ENCODE measurements at places on chromosomes 1 and 21.

DNA sequence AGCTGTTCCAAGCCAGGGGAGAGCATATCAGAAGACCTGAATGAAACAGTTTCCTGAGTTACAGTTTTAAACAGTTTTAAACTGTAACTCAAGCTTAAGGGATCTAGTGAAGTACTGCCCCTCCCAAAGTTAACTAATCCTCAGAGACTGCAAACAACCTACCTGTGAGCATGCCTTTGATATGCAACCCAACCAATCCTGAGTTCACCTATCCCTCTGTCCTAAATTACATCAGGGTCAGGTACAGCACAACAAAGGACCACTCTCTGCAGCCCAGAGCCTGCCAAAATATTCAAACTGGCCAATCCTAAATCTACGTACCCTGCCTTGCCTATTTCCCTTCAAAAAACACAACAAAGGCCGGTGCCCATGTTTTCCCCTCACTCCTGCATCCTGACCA lies 32.8 kb upstream of the RAVER2 start:
- no peak for DNase-seq

- DNase-seq, result peak; percentile 7
Measured at GRCh38 chr1:100882698-100883097, 11.9 kb downstream of the EXTL2 start.

DNA sequence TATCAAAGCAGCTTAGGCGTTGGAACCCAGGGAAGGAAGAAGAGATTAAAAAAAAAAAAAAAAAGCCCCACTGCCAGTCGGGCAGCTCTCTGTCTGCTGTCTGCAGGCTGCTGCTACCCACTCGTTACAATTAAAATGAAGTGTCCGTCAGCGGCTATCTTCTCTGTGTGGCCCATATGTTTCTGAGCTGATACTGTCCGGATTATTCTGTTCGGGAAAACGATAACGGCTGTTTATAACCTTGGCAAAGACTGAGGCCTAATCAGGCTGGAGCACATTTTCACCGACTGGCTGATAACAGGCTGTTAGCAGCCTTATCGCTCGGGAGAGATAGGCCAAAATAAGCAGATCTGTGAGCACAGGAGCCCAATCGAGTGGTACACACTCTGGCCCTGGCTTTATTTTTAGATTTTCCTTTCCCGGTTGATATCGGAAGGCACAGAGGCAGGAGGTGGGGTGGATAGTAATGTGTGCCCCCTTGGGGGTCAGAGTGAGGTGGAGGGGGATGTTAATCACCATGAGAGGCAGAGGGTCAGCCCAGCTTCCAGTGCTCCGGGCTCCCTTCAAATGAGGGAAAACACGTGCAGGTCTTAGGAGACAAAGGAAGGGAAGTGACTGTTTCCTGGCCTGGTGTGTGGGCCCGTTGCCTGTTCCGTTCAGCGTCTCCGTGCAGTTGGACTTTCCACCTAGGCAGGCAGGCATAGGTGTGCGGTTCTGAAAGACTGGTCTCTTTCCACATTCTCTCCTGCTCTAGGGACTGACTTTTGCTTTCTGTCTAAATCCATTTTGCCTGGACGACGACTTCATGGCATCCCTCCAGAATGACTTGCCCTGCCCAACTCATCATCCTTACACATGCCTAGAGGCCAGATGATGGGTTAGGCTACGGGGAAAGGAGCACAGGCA lies 153.4 kb downstream of the PBX1 start:
- no peak for DNase-seq

DNA sequence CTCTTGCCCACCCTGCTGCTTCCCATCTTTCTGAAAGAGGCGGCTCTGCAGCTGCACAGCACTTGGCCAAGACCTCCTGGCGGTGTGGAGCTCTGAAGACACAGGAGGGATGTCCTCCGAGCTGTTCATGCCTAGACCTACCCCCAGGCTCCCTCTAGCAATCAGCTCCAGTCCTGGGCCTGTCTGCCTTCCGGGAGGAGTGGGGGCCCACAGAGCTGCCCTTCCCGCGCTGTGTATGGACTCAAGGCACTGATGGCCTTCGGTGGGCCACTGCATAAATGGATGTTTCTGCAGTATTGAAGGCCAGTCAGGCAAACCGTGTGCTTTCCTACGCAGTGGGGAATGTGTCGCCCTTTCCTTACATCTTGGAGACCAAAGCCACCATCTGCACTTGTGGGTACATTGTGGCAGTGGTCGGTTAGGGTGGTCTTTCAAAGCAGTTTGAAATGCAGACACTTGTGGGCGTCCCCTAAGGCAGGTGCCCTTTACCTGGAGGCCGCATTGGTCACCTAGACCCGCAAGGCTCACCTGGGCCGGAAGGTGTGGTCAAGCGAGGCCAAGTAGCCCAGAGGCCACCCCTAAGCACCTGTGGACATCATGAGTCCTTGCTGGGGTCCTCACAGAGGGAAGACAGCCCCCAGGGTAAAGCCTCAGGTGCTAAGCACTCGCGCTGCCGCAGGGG lies 912 bp upstream of the PKNOX1 start:
- no peak for DNase-seq

- peak; percentile 62 for DNase-seq
Measured at GRCh38 chr1:55088413-55088812, 49.1 kb downstream of the PCSK9 start.

GRCh38 chr1:92774407-92774806 lies 10.5 kb downstream of the EVI5 start:
- DNase-seq, result no peak

GRCh38 chr1:110307239-110307974 lies 31.8 kb upstream of the RBM15 start:
- DNase-seq, result no peak

- DNase-seq, result no peak
Measured at GRCh38 chr1:205140113-205140512, 18.3 kb upstream of the RBBP5 start.

- no peak for DNase-seq
Measured at GRCh38 chr1:24828887-24829192, 83.6 kb downstream of the CLIC4 start.

- no peak for DNase-seq
Measured at GRCh38 chr1:154485910-154486496, 16.0 kb upstream of the TDRD10 start.

DNA sequence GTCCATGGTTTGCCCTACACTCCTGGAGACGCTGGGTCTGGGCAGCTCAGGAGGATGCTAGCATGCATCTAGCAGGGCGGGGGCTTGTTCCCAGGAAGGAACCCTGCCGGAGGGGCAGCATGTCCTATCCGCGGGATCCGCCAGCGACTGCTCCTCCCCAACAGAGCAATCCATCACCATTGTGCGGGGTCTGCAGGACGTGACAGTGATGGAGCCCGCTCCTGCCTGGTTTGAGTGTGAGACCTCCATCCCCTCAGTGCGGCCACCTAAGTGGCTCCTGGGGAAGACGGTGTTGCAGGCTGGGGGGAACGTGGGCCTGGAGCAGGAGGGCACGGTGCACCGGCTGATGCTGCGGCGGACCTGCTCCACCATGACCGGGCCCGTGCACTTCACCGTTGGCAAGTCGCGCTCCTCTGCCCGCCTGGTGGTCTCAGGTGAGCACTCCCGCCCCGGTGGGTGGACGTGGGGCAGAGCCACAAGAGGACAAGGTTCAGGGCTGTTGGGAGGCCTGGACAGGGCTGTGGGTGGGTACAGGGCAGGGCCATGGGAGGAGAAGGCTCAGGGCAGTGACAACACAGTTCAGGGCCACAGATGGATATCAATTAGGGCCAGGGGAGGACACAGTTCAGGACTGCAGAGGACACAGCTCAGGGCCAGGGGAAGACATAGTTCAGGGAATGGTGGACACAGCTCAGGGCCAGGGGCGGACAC lies 71.3 kb downstream of the OBSCN start:
- no peak for DNase-seq

DNA sequence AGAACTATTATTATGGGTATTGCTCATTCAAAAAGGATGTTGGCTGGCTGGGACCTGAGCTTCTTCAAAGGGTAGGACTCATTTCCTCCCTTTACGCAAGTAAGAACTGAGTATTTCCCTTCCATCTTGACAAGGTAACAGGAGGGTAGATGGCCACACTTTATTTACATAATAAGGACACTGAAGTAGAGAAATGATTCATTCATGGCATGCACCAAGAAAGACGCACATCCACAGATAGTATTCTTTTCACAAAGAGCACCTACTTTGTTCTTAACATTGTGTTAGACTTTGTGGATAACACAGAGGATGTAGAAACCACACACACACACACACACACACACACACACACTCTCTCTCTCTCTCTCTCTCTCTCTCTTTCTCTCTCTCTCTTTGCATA lies 82.9 kb downstream of the FAM78B start:
- DNase-seq, result no peak

- DNase-seq, result no peak
Measured at GRCh38 chr1:30888391-30888790, 20.2 kb downstream of the SDC3 start.

- DNase-seq, result no peak
Measured at GRCh38 chr1:8166406-8166805, 140.3 kb upstream of the ERRFI1 start.

- no peak for DNase-seq
Measured at GRCh38 chr1:31904339-31905092, 33.7 kb downstream of the PTP4A2 start.

- DNase-seq, result peak; percentile 61
Measured at GRCh38 chr1:198167436-198167934, 10.7 kb downstream of the NEK7 start.

- DNase-seq, result no peak
Measured at GRCh38 chr1:6360117-6360496, 33.5 kb downstream of the ACOT7 start.

- DNase-seq, result no peak
Measured at GRCh38 chr1:228341450-228341813, 65.2 kb downstream of the TRIM11 start.

DNA sequence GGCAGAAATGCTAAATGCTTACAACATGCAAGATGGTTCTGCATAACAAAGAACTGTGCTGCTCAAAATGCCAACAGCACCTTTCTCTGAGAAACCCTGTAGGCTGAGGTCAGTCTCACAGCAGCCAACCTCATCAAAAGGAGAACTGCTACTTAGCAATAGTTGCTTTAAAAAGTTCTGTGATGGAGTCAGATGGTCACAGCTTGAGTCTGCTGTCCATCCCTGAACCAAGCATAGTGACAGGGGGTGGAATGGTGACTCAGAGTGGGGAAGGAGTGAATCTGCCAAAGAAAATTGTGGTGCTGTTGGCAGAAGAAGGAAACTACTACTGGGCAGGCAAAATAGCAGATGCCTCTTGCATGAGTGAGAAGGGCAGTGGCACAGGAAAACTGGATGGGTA lies 106.0 kb upstream of the FAM78B start:
- no peak for DNase-seq

- DNase-seq, result no peak
Measured at GRCh38 chr1:30683699-30684098, 39.7 kb downstream of the MATN1 start.

GRCh38 chr1:48526008-48526710 lies 54.2 kb upstream of the SPATA6 start:
- DNase-seq, result no peak

DNA sequence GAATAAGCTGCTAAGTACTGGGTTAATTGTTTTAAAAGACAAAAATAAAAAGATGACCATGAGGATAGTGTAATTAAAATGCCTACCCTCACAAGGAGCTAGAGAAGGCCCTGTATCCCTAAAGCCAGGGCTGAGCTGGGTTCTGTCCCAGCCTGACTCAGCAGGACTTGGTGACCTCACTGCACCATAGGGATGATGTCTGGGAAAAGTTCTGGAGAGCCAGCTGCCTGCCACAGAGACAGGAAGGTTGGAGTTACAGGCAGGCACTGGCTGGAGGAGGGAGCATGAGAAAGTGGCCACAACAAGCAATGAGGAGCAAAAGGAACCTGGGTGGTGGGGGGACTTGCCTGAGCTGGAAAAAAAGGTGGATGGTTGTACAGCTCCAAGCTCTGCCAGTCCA lies 5.7 kb upstream of the TNR start:
- DNase-seq, result no peak

DNA sequence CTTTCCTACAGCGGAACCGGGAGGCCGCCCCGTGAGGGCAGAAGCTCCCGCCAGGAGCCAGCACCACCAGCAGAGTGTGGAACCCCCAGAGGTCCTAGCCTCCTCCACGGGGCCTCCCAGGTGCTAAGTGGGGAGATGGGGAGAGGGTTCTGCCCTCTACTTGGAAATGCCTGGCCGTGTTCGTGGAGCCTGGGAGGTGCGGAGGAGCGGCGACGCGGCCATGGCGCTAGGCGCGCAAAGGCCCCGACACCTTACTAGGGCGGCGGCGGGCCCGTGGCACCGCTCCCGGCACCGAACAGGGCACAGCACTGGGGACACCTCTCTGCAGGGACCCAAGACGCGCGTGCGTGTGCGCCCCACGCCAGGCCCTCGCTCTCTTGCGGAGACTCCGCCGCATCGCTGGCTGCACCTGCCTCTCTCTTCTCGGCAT lies 1.3 kb upstream of the CACNA1E start:
- DNase-seq, result no peak

DNA sequence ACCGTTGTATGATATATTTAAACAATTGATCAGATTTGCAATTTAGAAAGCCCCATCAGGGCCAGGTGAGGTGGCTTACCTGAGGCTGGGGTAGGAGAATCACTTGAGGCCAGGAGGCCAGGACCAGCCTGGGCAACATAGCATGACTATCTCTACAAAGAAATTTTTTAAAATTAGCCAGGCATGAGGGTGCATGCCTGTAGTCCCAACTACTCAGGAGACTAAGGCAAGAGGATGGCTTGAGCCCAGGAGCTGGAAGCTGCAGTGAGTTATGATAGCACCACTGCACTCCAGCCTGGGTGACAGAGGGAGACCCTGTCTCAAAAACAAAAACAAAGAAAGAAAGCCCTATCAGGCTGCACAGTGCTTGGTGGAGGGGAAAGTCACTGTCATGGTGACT lies 159.9 kb upstream of the RAB4A start:
- no peak for DNase-seq

- DNase-seq, result no peak
Measured at GRCh38 chr21:42307106-42307505, 8.1 kb downstream of the TFF3 start.
